ENCODE measurements at places on chromosomes 3 and 15.

DNA sequence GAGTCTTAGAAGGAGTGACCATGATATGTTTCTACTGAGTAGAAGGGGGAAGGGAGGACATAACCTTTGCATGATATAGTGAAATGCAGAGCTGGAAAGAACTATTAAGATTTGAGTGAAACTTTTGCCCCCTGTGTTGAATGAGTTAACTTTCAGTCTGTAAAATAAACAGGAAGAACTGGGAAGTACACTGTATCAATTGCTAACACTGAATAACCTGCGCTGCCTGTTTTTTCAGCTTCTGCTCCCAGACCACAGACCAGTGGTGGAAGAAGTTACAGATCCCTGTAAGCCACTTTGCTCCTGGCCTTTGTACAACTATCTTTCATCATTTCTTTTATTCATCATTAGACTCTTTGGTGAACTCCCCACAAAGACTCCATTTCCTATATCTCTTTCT lies 3.6 kb upstream of the LRCH3 start:
- DNase-seq, result no peak

DNA sequence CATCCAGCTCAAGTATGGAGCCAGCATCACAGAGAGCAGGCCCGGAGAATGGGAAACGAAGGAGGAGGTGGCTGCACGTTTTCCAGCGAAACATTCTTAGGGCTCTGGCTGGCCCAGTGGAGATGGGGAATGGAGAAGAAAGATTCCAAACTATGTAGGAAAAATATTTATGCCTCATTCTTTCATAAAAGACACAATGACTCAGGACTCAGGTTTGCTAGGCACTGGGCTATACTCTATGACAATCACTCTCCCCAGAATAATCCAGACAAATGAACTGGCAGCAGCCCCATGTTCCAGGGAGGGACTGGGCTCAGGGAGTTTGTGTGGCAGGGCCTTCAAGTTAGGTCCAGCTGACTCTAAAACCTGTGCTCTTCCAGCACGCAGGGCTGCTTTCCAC lies 110.8 kb upstream of the RAD18 start:
- DNase-seq, result no peak

- no peak for DNase-seq
Measured at GRCh38 chr3:100532411-100532810, 40.0 kb downstream of the TMEM45A start.

GRCh38 chr3:112688819-112689218 lies 47.9 kb upstream of the CCDC80 start:
- no peak for DNase-seq

DNA sequence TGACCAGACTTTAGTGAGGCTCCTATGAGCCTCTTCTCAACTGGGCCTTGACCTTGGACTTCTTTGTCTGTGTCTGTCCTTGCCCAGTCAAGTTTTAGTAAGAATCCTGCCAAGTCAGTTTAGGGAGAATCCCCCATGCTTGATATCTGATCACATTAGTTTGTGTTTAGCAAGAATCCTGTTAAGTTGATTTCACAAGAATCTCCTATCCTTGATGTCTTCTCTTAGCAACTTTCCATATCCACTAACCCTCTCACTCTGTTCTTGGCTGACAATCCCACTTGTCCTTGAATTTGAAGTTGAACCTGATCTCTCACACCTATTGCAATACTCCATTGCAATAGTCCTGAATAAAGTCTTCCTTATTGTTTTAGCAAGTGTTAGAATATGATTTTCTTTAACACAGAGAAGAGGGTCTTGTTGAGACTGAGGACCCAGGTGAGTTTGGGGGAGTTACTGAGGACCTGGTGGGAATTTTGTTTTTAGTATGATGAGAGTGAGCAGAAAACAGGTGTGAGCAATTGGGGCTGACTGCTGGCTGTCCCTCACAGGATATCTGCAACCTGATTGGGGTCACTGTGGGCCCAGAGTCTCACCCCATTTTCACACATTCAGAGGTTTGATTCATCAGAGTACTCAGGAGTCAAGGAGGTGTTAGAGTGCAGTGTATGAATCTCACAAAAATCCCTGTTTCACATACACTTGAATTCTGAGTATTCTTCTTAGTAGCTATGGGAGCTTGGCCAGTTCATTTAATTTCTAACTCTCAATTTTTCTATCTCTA lies 39.9 kb upstream of the TNFAIP8L3 start:
- no peak for DNase-seq

DNA sequence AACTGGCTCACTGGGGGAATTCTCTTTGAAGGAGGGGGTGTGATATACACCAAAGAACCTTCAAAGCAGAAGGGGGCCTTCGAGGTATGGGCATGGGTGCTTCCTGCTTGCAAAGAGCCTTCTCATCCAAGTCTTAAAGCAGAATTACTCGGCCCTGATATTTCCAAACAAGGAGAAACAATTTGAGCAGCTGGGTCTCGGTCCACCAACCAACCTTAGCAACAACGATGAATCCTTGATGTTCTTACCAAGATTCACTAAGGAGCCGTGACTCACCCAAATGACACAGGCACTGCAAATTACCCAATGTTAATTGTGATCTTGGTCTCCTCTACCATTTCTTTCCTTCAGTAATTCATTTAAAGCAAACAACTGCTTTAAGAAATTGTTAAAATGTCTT lies 7.7 kb downstream of the HOMER2 start:
- DNase-seq, result peak; percentile 14

GRCh38 chr3:29144807-29145206 lies 136.1 kb upstream of the RBMS3 start:
- no peak for DNase-seq

GRCh38 chr3:188829576-188829975 lies 342.2 kb upstream of the TPRG1 start:
- no peak for DNase-seq

GRCh38 chr15:73716417-73716816 lies 32.2 kb downstream of the CD276 start:
- DNase-seq, result no peak

DNA sequence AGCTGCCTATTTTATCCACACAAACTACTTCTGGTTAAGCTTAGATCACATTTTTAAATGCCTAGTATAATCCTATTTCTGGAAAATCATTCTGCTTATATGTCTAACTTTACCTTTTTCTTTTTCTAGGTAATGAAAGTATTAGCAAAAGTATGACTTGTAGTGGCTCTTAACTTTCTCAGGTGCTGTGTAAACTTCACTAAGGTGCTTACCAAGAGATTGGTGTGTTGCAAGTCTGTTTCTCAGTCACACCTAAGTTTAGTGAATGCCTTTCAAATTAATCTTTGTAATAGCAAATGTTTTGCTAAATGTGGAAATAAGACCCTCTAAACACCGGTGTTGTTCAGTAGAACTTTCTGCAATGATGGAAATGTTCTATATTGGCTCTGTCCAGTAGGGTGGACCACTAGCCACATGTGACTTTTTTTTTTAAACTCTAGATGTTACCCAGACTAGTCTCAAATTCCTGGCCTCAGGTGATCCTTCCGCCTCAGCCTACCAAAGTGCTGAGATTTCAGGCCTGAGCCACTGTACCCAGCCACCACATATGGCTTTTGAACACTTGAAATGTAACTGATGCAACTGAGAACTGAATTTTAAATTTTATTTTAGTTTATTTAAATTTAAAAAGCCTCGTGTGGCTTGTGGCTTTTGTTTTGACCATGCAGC lies 22.0 kb downstream of the ARL13B start:
- no peak for DNase-seq

DNA sequence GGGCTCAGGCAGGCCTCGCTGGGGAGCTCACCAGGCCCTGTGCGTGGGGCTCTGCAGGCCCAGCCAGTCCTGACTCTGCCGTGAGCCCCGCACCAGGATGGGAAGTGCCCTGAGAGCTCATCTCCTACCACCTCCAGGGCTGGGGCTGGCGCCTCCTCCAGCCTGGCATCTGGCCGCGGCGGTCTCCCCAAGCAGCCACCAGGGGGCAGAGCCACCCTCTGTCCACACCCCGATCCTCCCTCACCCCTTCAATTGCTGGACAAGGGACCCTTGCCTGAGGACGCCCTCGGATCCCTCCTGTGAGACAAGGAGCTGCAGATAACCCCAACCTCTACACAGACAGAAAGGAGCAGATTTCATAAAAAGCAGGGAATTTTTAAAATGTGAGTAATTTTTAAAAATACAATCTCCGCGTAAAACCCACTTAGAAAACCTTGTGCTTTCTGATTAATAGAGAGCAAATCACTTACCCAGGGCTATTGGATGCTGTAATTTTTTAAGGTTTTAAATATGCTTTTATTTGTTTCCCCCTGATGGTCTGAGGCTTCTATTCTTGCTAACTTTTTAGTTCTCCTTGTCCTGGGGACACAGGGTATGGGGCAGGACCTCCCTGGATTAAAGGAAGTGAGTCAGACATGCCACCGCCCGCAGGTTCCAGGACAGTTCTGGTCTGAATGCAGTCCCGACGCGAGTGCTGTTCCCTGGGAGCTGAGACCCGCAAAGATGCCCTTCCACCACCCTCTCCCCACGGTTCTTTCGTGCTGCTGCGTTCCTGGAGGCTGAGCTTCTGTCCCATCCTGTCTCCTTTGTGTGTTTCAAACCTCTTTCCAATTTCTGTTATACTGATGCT lies 52.3 kb upstream of the CHRNA7 start:
- peak; percentile 56 for DNase-seq

GRCh38 chr3:84961521-84962255 lies 2.9 kb downstream of the CADM2 start:
- peak; percentile 50 for DNase-seq

DNA sequence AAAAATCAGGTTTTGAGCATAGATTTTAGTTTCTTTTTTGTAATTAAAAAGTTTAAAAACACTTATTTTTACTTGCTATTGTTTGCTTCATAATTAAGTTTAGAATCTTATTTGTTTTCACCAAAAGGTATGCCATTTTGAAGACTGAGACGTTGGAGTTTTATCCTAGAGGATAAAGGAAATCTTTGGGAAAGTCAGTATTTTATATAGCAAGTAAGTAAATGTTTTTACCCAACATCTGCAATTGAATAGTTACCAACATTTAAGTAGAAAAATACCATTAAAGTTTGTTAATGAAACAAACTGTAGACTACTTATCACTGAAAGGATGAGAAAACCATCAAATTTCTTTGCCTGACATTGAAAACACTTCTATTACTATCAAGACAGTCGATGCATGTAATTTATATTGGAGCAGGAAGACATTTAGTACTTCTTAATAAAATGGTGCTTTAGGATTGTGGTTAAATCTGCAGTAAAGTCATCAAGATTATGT lies 14.0 kb upstream of the CHD2 start:
- DNase-seq, result no peak

GRCh38 chr15:22962611-22963010 lies 17.6 kb downstream of the CYFIP1 start:
- no peak for DNase-seq

GRCh38 chr3:188951734-188952133 lies 220.0 kb upstream of the TPRG1 start:
- DNase-seq, result no peak

GRCh38 chr3:133367403-133367802 lies 32.5 kb upstream of the BFSP2 start:
- DNase-seq, result no peak

DNA sequence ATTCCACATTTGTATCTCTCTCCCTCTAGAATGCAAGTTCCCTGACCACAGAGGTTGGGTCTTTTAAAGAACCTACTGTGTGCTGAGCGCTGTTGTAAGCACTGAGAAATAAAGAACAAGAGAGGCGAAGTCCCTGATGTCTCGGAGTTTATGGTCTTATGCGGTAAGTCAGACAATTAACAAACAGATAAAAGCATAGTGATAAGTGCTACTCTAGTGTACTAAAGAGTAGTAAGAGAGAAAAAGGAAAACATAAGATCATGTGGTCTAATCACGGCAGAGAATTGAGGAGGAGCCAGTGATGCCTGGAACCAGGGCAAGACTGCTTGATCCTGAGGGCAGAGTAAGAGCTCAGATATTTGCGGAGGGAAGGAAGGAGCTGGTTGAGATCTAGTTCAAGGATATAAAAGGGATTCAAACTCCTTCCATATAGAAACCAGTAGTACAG lies 29.8 kb upstream of the TSC22D2 start:
- DNase-seq, result no peak

DNA sequence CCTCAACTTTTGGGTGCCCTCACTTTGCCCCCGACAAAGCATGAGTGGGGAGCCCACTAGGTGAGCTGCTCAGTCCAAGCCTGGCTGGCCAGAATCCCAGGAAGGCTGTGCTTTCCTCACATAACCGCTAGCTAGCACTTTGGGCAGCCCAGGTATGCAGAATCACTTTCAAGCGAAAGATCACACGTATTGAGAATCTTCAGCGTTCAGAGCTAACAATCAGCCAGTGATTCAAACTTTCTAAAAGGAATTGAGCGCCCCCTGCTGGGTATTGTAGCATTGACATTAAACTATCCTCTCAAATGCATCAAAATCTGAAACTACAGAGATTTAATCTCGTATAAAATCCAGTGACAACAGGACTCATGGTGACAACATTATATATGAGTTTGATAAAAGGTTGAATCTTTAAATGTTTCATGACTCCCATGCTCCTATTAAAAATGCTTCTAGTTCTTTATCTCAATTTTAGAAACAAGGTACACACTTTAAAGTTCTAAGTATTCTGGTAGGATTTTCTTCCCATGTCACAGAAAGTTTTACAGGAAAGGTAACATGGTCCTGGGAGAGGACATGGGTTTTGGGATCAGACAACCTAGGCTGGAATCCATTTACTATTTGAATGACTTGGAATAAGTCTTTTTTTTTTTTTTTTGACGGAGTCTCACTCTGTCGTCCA lies 11.8 kb downstream of the ANAPC13 start:
- DNase-seq, result peak; percentile 69

DNA sequence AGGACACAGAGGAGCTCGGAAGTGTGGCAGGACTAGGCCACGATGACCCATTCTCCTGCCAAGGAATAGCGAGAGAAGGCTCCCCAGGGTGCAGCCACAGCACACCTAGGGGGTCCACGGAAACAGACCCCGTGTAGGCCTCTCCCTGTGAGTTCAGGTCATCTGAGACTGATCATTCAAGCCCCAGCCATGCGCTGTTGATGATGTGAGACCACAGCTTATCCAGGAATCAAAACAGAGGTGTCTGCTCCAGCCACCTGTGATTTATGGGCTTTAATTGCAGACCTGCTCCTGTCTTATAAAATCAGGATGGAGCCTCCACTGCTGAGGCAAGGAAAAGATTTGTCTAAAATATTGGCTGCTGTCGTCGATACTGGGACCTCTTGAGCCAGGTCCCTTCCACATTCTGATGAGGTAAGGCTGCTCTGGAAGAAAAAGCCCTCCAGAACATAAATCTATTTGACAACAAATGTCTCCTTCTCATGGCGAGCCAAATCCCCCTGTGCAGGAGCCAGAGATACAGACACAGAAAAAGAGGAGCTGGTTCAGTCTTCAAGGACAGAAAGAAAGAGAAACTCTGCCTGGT lies 186.7 kb downstream of the TJP1 start:
- DNase-seq, result no peak
